SW480 (cell line): ENCODE measurements at places on chromosomes 7 and 10.
A peak's percentile ranks its signal among the peaks of the same experiment; 100 is the strongest.

DNA sequence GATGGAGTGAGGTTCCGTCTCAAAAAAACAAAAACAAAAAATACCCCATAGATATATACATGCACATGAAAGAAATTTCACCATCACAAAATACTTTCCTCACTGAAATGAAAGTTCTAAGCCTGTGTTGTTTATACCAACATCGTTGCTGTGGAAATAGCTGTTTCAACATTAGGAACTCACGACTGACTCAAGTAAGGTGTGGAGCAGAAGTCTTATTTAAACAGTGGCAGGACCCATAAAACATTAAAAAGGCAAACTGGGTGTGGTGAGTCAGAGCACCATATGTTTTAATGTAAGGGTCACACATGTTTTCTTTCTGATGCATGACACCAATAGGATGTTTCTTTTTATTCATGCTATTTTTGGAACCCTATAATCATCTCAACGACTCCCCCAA, 48.3 kb downstream of the BAIAP2L1 start:
- peak; percentile 85 for DNase-seq

GRCh38 chr10:124563320-124564040, 101.9 kb downstream of the LHPP start:
- DNase-seq: no peak

DNA sequence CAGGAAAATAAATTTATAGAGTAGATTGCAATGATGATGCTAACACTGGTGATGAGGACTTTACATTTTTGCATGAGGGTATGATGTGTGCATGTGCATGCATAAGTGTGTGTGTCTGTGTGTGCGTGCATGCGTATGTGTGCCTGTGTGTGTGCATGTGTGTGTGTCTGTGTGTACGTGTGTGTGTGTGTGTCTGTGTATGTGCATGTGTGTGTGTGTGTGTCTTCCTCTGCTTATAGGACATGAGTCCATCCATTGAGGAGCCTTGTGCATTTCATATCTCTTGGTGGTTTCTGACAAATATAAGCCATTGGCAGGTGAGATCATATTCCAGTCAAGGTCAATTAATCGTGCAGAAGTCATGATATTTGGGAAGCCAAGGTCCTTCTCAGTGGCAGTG, 277.8 kb downstream of the LRMDA start:
- no peak for DNase-seq

- DNase-seq: no peak
These were observed 9.2 kb upstream of the PWWP2B start for GRCh38 chr10:132387764-132388210.

GRCh38 chr7:25638590-25639244, 410.4 kb upstream of the NPVF start:
- no peak for DNase-seq

- DNase-seq: no peak
These were observed 60.3 kb downstream of the TBXAS1 start for GRCh38 chr7:139889186-139889871.

- DNase-seq: no peak
These were observed 29.9 kb downstream of the DPCD start for GRCh38 chr10:101617824-101618568.

GRCh38 chr7:122550545-122550944, 148.4 kb downstream of the RNF133 start:
- no peak for DNase-seq

DNA sequence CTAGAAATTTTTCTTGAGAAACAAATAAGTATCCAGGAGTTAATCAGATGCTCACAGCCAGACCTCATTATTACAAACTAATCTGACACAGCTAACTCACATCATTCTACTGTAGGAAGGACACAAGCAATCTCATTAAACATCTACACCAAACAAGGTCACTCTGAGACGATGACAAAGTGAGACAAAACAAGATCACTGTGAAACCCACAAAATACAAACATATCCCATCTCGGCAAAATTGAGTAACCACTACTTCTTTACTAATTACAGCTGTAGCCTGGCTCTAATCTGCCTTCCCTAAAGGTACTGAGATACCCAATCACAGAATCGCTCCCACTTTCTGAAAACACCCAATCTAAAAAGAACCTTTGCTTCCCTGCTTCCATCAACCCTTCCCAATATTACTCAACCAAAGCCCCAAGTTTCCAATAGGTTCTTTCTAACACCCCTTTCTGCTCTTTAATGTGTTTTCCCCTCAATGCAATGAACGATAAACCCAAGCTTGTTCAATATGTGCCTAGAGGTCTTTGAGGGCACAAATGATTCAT, 26.9 kb downstream of the CCDC6 start:
- DNase-seq: no peak

DNA sequence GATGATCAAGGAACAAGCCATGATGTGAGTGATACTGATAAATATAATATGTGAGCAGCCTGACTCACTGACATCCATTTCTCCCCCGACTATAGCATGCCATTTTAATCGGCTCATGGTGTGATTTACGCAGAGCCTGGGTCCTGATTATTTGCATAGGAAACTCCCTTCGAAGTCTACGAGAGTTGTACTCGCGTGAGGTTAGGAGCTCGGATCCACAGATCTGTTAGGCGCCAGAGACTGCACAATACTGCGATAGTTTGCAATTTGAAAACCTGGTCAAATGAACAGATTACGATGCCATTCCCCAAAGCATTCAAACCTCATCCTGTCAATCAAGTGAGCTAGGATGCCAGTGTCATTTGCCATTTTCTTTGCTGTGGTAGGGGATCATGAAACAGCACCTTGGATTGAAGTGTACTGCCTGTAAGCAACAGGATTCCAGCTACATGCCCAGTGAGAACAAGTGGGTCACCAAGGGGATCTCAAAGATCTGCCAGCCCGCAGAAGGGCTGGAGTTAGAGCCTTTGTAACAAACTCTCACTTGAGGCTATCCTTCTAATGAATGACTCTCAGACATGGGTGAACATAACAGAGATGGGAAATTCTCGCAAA, 158.3 kb downstream of the FRMD4A start:
- DNase-seq: no peak

GRCh38 chr7:42319631-42320030, 82.6 kb upstream of the GLI3 start:
- no peak for DNase-seq

GRCh38 chr10:79377557-79378382, 30.5 kb downstream of the PPIF start:
- no peak for DNase-seq

DNA sequence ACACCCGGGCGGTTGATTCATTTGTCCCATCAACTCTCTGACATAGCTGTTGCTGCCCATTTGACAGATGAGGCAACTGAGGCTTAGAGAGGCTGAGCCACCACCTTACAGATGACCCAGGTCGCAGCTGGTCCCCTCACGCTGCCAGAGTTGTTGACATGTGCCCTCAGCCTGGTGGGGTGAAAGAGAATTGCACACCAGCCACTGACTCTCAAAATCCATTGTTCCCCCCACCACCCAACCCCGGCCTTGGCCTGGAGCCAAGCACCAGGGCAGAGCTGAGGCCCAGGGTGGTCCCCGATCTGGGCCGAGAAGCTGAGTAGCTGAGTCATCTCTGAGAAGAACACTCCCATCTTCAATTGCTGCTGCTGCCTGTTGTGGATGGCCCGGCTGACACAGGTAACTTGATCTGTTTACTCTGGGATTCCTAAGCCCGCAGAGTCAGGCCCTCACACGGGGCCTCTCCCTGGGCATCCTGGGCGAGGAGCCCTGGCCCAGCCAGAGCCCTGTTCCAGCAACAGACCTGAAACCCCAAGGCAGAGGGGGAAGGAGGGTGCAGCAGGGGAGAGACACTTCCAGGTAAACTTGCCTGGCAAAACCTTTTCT, 27.5 kb downstream of the PVRIG start:
- peak; percentile 95 for DNase-seq

DNA sequence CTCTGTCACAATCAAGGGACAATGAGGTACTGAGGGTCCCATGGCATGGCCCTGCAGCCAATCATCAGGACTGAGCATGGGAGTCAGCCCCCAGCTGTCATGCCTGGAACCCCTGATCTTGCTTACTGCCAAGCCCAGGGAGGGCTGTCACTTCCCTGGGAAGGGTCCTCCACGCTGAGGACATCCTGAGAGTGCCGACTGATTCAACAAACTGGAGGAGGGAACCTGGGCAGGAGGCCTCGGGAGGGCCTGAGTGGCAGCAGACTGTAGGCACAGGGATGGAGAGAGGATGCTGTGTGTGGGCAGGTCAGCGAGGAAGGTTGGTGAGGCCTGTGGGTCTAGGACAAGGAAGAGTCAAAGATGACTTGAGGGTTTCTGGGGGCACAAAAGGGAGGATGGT, 154.3 kb downstream of the ZNF248 start:
- no peak for DNase-seq

GRCh38 chr10:59036311-59037017, 140.0 kb upstream of the PHYHIPL start:
- DNase-seq: no peak

DNA sequence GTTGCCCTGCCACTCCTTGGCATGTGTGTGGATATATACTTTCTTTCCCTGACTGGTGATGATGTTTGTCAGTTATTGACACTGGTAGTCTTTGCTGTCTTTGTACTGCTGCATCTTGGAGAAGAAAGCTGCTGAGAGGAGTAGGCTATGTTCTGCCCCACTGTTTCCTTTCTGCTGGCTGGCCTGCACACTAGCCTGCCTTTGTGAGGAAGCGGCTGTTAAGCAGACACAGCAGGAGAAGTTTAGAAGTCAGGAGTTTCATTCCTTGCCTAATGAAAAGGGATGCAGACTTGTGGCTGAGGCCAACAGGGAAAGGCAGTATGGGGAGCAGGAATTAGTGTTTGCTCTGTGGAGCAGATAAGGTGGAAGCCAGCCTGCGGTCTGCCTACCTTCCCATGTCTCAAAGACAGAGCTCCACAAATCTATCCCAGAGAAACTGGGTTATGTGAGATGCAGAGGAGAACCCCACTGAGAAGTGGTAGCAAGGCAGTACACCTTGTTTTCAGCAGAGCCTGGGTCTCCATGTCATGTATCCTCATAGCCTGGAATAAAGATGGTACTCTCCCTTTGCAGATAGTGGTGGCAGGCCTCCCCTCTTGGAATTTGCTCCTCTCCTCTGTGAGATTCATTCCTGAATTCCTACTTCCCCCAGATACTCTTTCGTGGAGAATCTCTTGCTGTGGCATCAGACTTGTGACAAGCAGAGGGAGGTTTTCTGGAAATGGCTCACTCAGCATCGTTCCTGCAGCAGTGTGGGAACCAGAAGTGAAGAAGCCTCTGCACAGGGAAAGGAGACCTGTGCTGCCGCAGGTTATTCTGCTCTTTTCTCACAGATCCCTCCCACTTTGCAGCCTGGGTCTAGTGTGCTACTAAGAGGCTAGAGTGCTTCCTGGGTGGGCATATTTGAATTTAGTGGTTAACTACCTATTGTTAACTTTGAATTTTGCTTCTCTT, 130.2 kb downstream of the LRRC4 start:
- no peak for DNase-seq

DNA sequence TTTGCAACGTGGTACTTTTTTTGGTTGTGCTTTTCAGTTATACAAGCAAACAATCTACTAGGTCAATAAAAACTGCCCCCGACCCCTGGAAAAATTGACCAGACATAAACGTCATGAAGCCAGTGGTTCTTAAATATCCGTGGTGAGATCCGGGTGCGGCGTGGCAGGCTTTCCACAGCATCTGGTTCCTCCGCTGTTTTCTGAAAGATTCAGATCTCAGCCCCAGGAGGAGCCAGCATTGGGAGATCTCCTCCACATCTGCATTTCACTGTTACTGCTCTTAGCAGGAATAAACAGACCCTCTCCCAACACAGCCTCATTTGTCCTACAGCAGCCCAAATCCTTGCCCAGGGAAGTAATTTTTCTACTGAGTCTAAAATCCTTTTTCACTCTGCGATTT, 664.3 kb upstream of the FOXK1 start:
- no peak for DNase-seq

GRCh38 chr7:16816824-16817223, 12.0 kb upstream of the AGR2 start:
- no peak for DNase-seq

DNA sequence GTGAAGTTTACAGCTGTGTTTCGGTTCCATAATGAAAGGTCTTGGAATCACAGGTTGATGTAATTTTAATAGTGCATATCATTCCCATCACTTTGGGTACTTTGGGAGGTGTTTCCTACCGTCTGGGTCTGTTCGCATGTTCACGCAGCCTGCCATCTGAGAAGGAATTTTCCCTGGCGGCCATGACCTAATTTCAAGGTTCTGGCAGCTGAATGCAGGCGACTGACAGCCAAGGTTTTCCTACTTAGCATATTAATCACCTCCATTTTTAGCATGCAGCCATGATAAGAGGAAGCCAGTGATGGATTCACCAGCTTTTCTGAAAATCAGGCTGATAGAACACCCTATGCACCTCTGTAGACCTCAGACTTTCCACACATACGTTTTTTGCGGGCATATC, 319.1 kb upstream of the TMEM229A start:
- DNase-seq: no peak

DNA sequence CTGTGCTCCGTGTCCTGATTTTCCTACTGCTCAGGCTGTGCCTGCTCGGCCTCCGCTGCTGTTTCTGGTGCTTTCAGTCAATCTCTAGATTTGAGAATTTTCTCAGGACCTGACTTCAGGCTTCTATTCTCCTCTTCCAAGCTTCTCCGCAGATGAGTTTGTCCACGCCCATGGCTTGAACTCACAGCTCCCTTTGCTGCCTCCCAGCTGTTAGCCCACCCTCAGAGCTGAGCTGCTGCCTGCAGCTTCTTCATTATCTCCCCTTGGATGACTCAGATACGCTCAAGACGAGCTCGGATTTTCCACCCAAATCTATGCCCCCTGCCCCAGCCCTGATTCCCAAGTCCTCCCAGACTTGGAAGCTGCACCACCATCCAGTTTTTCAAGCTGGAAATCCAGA, 104.7 kb downstream of the FGFR2 start:
- DNase-seq: no peak

- DNase-seq: no peak
These were observed 44.3 kb downstream of the OGDH start for GRCh38 chr7:44650772-44651171.

DNA sequence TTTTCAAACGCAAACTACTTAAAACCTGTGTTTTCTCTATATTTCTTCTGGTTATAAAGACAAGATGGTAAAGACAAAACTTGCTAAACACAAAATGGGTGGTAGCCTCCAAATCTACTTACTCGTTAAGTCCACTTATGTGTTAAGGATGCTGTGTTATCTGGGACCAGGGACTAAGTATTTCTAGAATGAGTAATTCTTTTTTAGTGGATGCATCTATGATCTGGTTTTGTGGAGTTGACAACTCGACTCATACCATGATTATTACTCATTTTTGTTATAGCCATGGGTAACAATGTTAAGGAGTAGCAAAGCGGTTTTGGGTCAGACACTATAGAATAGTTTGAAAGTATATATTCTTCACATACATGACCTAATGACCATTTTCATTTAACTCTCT, 239.5 kb upstream of the FOXP2 start:
- DNase-seq: no peak

GRCh38 chr10:6061056-6061455, 1.1 kb downstream of the IL2RA start:
- no peak for DNase-seq

GRCh38 chr10:34719328-34719727, 95.8 kb downstream of the PARD3 start:
- DNase-seq: no peak

- no peak for DNase-seq
These were observed 8.5 kb upstream of the ZNF22 start for GRCh38 chr10:44992070-44992731.
